ENCODE measurements at places on chromosomes 1 and 21.

GRCh38 chr1:38502758-38503157 lies 356.8 kb downstream of the RRAGC start:
- DNase-seq = no peak

GRCh38 chr1:154998201-154998780 lies 4.3 kb upstream of the ZBTB7B start:
- DNase-seq = no peak

GRCh38 chr1:101290119-101290921 lies 53.5 kb downstream of the S1PR1 start:
- no peak for DNase-seq

DNA sequence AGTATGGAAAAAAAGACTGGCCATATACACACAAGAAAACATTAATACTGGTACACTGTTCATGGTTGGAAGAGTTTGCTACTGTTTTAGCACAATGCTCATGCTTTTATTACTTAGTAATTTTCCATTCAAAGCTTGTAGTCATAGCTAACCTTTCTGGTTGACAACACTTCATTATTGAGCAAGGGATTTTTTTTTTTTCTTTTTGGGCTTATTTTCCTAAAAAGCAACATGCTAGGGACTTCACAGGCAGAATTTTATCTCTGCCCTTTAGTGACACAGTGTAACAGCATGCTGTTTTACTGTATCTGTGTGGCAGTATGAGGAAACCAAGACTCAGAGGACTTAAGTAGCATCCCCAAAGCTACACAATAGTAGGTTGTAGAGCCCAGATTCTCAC lies 58.5 kb downstream of the FGGY start:
- DNase-seq = no peak

DNA sequence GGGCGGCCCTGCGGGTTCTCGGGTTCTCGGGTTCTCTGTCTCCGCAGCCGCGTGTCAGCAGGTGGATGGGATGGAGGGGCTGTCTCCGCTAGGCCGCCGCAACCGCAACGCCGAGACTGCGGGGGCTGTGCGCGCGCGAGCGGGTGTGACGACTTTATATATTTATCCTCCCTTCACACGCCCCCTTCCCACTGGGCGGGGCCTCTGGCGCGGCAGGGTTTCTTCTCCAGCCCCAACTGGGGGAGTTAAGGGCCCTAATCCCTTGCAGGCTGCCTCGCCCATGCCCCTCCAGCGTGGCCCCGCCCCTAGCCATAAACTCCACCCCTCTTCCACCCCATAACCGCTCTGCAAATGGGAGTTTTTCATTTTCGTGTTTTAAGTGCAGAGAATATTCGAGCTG lies 3.4 kb downstream of the IGSF21 start:
- no peak for DNase-seq

GRCh38 chr1:204274446-204274845 lies 60.7 kb upstream of the GOLT1A start:
- DNase-seq = no peak

GRCh38 chr1:205481629-205482151 lies 22.8 kb upstream of the CDK18 start:
- no peak for DNase-seq

- DNase-seq = no peak
Measured at GRCh38 chr1:209924390-209924789, 13.6 kb upstream of the SYT14 start.

DNA sequence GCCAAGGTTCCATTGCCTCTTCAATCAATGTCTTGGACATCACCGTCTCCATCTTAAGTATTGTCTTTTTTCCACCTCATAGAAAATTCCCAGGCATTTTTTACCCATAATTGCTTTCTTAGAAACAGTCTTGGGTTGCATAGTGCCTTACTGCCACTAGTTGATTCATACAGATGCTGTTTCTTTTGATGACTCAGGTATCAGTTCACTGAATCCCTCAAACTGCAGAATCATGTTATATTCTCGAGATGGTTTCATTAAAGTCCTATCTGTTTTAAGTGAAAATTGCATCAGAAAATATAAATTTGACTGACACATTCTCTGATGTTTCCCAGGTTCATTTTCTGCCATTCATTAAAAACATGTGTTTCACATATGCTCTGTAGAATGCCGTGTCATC lies 1489.1 kb downstream of the BRINP3 start:
- no peak for DNase-seq

- no peak for DNase-seq
Measured at GRCh38 chr1:217919683-217920388, 288.7 kb downstream of the SPATA17 start.

- no peak for DNase-seq
Measured at GRCh38 chr1:20302108-20302471, 11.4 kb downstream of the VWA5B1 start.

- no peak for DNase-seq
Measured at GRCh38 chr1:13541435-13542215, 27.8 kb upstream of the LRRC38 start.

DNA sequence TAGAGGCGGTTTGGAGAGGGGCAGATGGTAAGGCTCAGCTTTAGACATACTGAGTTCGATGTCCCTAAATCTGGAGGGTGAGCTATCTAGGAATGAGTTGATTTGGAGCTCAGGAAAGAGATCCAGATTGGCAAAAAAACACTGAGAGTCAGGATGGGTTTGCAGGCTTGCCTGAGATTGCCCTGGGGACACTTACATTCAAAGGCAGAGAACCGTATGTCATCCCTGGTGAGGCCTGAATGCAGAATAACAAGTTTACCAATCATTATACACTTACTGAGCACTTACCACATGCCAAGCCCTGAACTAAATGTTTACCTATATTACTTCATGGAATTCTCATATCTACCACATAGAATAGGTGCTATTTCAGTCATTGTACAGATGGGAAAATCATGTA lies 27.5 kb downstream of the TFAP2E start:
- DNase-seq = no peak

DNA sequence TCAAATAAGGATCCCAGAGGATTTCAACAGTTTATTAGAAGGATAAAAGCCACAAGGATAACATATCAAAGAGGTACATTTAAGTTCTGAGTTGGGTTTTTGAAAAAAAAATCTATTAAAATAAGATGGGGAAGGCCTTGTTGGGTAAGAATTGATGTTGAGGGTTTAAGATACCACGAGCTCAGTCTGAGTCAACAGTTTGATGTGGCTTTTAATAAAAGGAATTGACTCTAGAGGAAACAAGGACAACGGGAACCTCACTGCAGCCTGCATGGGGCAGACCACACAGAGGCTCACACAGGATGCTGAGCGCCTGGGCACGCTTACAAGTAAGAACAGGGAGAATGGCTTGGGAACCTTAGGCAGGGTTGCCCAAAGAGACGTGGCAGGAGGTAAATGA lies 107.5 kb downstream of the TIAM1 start:
- no peak for DNase-seq

DNA sequence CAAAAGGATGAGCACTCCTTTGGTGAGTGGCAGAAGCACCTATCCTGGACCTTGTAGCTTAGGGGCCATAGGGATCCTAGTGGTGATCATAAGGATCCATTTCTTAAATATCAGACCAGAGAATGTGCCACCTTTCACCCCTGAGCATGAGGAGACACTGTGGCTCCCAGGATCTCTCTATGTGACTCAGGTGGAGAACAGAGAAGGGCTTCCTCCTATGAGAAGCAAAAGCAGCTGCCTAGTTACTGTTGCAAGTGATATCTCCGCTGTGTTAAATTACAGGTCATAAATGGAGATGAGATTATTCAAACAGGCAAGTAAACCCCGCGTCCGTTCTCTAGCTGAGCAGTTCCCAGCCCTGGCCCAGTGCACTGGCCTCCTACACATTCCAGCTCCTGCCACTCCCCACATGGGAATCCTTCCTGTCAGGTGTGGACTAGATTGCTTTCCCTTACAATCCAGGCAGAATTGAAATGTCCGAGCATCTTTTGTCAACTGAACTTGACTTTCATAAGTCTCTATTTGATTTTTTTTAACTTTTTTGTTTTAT lies 26.3 kb downstream of the CLEC20A start:
- DNase-seq = no peak

DNA sequence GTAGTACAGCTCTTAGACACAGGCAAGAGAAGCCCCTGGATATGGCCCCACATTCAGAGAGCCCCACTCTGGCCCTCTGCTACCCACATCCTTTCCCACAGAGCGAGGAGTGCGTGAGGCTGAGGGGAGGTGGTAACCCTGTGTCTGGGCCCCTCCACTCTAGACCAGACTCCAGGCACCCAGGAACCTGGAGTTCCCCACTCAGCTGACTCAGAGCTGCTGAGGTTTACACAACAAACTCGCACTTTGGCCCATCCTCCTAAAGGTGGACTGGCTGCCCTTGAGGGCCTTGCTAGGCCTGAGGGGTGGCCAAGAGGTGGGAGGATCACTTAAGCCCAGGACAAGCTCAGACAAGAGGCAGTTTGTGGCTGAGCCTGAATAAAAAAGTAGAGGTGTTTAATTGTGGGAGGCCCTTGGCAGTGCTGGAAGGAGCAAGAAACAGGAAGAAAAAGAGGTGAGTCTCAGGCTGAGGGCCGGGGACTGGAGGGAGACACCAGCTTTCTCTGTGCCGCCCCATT lies 10.7 kb downstream of the MR1 start:
- DNase-seq = no peak

GRCh38 chr1:92851729-92852128 lies 19.9 kb downstream of the RPL5 start:
- DNase-seq = no peak

GRCh38 chr1:118461154-118461553 lies 276.1 kb upstream of the SPAG17 start:
- DNase-seq = no peak
